ENCODE measurements at places on chromosomes 3 and 15.

DNA sequence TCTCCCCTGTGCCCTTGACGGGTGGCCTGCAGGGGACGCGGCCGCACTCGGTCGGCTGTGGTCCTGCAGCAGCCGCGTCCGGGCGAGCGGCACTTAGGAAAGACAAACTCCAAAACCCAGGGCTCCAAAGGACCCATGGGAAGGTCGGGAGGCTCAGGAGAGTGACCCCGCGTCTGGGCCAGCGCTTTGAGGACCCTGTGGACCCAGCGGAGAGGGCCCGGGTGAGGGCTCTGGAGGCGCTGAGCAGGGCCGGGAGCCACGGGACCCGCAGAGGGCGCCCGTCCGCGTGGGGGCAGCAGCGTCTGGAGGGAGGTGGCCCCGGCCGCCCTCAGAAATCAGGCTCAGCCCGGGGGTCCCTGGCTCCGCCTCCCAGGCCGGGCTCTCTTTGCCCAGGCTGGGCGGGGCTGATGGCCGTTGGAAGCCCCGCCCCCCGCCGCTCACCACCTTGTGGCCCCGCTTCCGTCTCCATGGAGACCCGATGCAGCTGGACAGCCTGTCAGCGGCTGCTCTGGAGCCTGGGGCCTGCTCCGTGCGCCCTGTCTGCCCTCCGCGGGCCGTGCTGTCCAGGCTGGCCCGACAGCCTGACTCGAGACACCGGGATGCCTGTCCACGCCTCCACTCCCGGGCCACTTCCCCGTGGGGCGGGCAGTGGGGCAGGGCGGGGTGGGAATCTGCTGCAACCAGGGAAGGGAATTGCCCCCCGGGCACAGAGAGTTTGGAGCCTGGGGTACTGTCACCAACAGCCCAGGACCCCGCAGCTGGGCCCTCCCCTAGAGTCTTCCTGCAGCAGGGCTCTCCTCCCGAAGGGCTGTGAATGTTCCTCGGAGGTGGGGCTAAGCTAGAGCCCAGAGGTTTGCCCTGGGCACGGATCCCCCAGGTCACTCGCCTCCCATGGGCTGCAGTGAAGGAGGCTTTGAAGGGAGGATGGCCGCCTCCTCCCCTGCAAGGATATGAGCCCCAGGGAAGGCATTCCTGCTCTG lies 34.8 kb upstream of the RPL32 start:
- DNase-seq: no peak

GRCh38 chr15:68590721-68591389 lies 12.1 kb downstream of the CORO2B start:
- DNase-seq: no peak

- no peak for DNase-seq
Observed at GRCh38 chr15:82964890-82965289, 12.4 kb upstream of the HOMER2 start.

- DNase-seq: no peak
Observed at GRCh38 chr3:83734656-83735055, 1224.1 kb upstream of the CADM2 start.

- no peak for DNase-seq
Observed at GRCh38 chr3:69566275-69566674, 173.0 kb upstream of the MITF start.

DNA sequence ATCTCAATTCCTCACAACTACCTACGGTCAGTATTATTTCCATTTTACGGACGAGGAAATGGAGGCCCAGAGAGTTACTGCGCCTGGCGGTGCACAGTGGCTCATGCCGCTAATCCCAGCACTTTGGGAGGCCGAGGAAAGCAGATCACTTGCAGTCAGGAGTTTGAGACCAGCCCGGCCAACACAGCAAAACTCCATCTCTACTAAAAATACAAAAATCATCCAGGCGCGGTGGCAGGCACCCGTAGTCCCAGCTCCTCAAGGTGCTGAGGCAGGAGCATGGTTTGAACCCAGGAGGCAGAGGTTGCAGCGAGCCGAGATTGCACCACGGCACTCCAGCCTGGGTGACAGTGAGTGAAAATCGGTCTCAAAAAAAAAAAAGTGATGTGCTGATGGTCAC lies 187.3 kb downstream of the XXYLT1 start:
- no peak for DNase-seq

- no peak for DNase-seq
Observed at GRCh38 chr3:52518723-52519444, 14.8 kb downstream of the NT5DC2 start.

- DNase-seq: no peak
Observed at GRCh38 chr3:174356596-174356995, 502.5 kb upstream of the NAALADL2 start.

DNA sequence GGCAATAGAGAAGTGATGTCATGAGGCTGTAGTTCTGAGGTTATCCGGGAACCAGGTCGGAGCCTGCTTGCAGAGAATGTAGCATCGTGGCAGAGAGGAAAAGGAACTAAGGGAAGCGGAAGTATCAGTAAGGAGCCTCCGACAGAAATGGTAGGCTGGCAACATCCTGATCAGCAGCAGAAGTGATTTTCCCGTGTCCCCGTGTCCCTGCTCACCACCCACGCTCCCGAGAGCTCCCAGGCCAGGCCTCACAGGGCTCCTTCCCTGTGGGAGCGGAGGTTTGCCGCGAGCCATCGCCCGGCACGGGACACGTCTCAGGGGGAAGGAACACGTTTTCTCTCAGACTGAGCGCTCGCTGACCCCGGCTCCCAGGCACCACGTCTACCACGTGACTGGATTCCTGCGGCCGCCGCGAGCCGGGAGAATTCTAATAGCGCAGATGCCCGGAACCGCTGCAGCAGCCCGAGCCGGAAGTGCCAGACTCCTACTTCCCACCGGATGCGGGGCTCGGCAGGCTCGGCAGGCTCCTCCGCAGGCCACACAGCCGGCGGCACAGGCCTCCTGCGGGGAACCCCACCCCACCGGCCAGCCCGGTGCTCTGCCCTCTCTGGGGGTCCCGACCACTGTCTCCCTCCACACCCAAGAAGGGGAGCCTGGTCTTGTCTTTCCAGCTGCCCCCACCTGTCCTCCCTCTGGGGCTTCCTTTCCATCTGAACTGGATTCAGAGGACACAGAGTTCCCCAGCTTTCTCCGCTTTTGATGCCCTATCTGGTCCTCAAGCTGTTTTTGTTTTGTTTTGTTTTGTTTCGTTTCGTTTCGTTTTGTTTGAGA lies 99.3 kb downstream of the BDH1 start:
- peak; percentile 93 for DNase-seq

DNA sequence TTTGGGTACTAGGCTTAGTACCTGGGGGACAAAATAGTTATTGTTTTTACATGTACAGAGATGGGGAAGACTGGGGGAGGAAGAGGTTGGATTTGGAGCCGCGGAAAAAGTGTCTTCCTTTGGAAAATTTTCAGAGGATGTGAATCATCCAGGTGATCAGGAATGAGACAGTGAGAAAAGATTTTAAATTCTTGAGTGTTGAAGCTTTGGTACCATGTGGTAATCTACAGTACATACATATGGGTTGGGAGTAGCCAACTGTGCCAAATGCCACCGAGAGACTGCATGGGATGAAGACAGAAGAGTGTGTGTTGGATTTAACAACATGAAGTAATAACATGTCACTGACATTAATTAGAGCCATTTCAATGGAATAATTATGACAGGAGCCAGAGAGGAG lies 1238.2 kb downstream of the ROBO1 start:
- DNase-seq: no peak

DNA sequence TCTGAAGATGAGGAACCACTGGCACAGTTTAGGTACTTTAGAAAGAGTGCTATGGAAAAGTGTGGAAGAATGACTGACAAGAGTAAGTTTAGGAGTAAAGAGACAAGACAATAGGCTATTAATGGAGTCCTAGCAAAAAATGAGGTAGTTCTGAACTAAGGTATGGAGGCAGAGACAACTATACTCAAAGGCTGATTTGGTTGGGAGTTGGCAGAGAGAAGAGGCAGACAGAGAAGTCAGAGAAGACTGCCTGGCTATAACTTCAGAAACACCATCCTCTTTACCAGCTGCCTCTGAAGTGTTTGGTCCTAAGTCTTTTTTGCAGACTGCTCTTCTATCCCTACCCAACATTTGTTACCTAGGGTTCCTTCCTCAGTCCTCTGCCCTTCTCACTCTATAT lies 19.2 kb downstream of the DYNC1LI1 start:
- no peak for DNase-seq

- no peak for DNase-seq
Observed at GRCh38 chr15:32656496-32656895, 15.0 kb downstream of the SCG5 start.

DNA sequence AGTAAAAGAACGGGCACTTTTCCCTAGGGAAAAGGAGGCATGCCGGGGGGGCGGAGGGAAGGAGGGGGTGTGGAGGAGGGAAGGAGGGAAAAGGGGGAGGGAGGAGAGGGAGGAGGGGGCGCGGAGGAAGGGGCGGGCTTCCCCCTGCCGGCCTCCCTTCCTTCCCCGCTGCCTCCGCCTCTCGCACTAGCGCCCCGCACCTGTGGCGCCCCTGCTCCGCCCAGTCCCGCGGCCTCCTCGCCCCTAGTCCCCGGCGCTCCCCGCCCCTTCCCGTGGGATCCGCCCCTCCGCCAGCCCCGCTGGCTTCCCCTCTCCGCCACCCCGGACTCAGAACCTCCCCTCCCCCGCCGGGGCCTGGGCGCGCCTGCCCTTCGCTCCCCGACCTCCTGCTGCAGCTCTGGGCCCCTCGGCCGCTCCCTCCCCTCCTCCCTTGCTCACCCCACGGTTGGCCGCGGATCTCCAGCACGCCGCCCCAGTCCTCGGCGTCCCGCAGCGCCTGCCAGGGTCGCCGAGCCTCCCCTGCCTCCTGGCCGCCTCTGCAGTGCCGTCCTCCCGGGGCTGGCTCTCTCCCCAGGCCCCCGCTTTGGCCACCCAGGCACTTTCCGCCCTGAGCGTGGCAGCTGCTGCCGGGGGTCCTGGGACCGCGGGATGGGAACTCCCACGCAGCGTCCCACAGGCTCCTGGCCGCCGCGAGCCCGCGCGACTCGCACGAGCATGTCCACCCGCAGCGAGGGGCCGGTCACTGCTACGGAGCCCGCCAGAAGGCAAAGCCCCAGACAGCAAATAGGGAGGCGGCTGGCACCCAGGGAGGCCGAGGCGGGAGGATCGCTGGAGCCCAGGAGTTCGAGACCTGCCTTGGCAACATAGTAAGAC lies 147.4 kb downstream of the TJP1 start:
- no peak for DNase-seq

DNA sequence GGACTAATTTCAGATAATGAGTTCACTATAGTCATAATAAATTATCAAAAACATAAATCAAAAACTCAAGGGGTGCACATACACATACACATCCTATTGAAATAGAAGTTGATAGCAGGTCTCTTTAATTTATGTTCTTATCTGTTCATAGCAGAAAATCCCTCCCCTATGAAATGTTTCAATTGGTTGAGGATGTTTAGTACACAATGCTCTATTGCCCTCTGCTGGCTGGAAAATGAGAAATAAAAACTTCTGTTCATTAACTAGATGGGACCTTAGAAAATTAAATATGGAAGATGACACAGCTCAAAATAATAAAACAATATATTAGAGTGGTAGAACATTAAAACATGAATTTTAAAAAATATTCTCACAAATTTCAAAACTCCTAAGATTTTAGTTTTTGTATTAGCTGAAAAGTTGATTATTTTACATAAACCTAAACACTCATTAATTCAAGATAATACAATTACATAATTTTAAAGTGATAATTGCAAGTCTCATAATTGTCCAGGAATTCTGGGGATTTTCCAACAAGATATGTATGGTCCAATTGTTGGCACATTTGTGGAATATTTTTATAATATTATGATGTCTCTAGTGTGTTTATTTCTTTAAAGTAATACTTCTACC lies 735.0 kb downstream of the ROBO1 start:
- no peak for DNase-seq

DNA sequence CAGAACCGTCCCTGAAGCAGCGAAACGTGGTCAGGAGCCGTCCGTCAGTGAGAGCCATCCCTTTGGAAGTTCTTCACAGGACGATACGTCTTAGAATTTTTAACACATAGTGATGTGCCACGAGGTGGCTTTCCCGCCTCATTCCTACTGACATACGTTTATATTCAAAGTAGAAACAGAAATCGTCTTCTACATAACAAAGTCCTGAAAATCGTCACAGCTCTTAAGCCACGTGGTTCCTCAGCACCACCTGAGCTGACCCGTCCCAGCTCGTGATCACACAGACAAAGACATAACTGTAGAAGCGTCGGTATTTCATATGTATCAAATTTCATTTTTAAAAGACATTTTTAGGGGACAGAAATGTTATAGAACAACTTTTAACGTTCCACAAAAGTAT lies 73.5 kb downstream of the TFRC start:
- no peak for DNase-seq

- no peak for DNase-seq
Observed at GRCh38 chr3:23219117-23219516, 16.0 kb downstream of the UBE2E2 start.

- DNase-seq: no peak
Observed at GRCh38 chr3:102090721-102091045, 241.4 kb downstream of the NFKBIZ start.

- DNase-seq: no peak
Observed at GRCh38 chr3:39134305-39134704, 19.1 kb downstream of the CSRNP1 start.

Data from right atrium auricular region (tissue), 2 donors.